NCI-H2171 treated with DMSO at 0.1 percent for 48 hours (cell line): ENCODE measurements at places on chromosomes 2 and 18.

- DNase-seq = no peak
Observed at GRCh38 chr2:88036182-88036581, 19.4 kb downstream of the KRCC1 start.

- DNase-seq = no peak
Observed at GRCh38 chr2:174763780-174764179, 492 bp downstream of the CHRNA1 start.

GRCh38 chr2:75647771-75648170 is 1.2 kb downstream of the MRPL19 start:
- no peak for DNase-seq

DNA sequence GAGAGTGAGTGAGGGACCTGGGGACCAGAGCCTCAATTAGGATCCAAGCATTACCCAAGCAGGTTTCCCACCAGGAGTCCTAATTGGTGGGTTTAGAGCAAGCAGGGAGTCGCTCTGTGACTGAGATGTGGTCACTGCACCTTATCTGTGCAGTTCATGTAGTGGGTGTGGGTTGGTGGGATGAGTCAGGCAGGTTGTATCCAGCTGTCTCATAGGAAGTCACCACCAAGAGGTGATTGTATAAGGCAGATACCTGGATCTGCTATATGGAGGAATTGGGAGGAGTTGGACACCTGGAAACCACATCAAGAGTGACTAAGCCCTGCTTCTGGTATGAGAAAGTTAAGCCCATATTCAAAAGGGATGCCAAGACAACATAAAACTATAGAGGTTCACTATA is 106.8 kb downstream of the ARHGAP28 start:
- DNase-seq = no peak

DNA sequence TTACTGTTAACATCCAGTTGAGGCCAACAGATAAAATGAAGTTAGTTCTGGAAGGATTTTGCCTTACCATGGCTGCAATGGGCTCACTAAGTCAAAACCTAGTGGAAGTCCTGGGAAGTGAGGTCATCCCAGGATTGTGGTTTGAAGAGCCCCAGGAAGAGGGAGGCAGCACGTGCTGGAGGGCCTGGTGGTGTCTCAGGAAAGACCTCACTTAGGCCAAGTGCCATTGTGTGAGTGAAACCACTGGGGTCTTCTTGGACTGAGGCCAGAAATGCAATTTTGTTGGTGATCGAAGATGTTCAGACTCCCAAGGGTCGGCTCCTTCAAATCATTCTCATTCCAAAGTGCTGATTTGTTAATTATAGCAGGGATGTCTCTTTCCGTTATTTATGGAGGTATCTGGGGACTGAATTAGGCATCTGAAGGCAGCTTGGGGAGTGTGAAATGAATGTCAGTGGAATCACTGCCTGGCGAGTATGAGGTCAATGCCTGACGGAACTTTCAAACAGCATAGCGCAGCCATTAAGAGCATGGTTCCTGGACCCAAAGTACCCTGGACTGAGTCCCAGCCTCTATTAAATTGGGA is 60.0 kb downstream of the IL1R2 start:
- DNase-seq = no peak

- DNase-seq = no peak
Observed at GRCh38 chr2:205180730-205181129, 501.6 kb upstream of the NRP2 start.

DNA sequence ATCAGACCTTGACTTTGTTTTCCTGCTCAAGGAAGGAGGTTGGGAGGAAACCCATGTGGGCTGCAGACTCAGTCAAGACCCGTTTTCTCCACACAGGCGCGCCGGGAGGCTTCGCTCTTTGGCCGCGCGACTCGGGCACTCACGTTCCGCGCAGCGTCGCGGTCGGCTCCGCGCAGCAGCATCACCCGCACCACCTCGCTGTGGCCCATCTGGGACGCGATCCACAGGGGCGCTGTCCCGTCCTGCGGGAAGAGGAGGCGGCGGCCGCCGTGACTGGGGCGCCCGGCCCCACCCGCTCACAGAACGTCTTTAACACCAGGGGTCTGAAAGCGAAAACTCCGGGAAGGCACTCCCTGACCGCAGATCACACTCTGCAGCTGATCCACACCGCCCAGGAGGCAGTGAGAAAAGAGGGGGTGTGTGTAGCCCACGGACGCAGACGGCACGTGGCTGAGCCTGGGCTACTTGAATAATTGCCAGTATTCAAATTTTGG is 33.1 kb upstream of the NPC1 start:
- no peak for DNase-seq

DNA sequence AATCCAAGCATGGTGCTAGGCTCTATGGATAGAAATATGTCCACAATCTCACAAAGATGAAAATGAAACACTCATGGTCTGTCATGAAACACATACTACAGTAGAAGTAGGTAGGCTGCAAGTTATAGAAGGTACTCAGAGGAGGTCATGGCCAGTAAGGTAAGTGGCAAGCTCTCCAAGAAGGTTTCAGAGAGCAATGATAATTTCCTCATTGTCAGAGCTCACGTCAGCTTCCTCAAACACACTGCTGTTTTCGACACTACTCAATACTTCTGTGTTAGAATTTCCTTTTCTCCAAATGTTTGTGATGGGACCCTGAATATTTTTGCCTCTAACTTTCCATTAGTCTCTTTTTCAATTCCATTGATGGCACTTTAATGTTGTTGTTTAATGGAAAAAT is 25.5 kb downstream of the CCDC141 start:
- DNase-seq = no peak

GRCh38 chr2:152247337-152247695 is 71.8 kb upstream of the STAM2 start:
- no peak for DNase-seq

DNA sequence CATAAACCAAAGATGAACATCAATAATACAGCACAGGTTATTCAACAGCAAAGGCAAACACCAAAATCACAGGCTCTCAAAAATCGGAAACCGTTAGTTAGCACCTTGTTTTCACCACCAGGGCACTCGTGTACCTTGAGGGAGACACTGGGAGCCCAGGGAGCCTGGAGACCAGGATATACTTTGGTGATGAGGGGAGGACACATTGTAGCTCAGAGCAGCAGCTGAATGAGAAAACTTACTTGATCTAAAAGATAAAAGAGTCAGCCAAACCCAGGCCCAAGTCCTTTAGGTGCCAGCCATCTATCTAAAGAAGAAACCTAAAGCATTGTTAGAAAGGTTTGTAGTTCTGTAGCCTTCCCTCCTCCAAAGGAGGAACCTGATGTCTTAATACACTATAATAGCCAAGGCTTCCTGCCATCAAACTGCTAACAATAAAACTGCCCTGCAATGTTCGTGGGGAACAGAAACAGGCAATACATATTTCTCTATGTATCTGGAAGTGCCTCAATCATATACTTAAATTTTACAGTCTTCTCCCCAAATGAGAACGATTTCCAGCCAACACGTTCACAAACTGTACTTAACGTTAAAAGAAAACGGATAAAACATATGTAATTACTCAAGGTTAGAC is 19.3 kb downstream of the BCL11A start:
- DNase-seq = peak; percentile 11

- no peak for DNase-seq
Observed at GRCh38 chr2:105607920-105608504, 136.7 kb upstream of the NCK2 start.

DNA sequence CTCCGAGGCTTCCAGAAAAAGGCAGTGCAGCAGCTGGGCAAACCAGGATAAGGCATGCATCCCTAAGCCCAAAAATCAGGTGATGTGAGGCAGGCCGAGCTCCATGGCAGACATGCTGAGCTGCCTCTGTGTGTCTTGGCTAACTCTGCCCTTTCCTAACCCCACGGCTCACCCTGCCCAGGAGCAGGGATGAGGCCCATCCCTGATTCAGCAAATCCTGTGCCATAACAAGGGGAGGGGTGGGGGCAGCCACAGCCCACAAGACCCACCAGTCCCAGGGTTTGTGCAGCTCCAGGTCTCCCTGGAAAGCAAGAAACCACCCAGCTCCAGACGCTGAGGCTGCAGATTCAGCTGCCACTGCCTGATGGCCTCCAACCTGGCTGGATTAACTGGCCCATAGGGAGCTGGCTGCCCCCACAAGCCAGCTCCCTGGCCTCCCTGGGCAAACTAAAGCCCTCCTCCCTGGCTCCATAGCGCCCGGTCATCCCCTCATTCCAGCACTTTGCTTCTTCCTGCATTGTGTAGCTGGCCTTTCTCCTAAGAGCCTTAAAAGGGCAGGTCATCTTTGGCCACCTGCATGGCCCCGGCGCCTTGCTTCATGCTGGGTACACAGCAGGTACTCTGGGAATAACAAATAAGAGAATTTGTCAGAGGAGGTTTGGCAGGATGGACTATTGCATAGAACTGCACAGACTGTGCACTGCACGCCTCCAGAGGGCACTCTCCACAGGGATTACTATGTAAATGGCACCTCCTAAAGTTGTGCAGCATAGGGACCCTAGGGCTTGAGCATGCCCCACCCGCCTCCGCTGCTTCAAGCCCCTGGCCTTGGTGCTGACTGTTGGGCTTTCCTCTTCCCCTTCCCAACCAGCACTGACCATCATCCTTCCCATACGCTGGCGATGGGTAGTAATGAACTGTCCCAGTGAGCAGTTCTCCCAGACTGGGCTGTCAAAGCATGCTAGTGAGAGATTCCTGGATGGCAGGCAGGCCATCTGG is 10.7 kb downstream of the STEAP3 start:
- peak; percentile 21 for DNase-seq

GRCh38 chr2:216534809-216535208 is 36.2 kb downstream of the RPL37A start:
- no peak for DNase-seq

DNA sequence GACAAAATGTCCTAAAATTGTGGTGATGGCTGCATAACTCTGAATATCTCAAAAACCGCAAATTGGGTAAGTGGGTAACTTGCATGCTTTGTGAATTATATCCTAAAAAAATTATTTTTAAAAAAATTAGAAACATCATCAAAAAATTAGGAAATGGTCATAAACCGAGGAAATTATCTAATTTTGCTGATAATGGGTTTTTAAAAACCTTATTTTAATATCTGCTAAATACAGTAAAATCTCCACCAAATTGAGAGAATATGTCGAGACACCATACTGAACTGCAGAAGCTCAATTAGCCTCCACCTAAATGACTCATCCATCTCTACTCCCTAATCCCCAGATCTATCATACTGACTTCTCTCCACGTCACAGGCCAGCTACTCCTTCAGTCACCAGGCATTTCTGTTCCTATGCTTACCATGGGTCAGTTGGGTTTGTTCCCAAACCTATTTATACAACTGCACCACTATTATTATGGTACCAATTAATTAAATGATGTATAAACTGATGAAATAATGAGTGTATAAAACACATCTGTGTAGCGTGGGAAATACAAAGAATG is 36.1 kb downstream of the SPIRE1 start:
- DNase-seq = no peak

- DNase-seq = no peak
Observed at GRCh38 chr2:23502096-23502495, 117.1 kb downstream of the KLHL29 start.

GRCh38 chr2:138827426-138828054 is 47.4 kb upstream of the NXPH2 start:
- DNase-seq = peak; percentile 86

- no peak for DNase-seq
Observed at GRCh38 chr2:164023896-164024295, 288.1 kb upstream of the FIGN start.

DNA sequence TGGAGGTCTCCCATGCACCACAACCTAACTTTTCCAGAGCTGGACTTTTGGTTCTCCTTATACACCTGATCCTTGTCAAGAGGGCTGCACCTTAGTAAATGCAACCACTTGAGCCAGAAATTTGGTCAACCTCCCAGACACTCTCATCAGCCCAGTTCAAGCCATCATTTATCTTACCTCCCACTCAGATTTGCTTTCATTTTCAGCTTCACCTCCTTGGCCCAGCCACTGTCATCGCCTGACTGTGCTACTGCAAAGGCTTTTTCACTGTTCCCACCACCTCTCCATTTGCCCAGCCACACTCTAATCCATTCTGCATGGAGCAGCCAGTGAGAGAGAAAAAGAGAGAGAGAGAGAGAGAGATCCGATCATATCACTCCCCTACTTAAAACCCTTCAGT is 112.4 kb upstream of the DDX18 start:
- no peak for DNase-seq
